ENCODE measurements at places on chromosomes 5 and 9. TPM values are rescaled to one million over a fixed set of nuclear protein-coding genes. Genes with fewer than 3 reads are reported as not detected.

The RGS7BP gene
- polyA plus RNA-seq: not detected

GRCh38 chr5:346229-346935 is 24.9 kb downstream of the AHRR start:
- DNase-seq: no peak

- no peak for DNase-seq
Observed at GRCh38 chr5:176774216-176775171, 35.9 kb upstream of the UNC5A start.

GRCh38 chr5:53362521-53362941 is 117.9 kb upstream of the FST start:
- no peak for DNase-seq
